ENCODE measurements at places on chromosomes 3 and 15.

DNA sequence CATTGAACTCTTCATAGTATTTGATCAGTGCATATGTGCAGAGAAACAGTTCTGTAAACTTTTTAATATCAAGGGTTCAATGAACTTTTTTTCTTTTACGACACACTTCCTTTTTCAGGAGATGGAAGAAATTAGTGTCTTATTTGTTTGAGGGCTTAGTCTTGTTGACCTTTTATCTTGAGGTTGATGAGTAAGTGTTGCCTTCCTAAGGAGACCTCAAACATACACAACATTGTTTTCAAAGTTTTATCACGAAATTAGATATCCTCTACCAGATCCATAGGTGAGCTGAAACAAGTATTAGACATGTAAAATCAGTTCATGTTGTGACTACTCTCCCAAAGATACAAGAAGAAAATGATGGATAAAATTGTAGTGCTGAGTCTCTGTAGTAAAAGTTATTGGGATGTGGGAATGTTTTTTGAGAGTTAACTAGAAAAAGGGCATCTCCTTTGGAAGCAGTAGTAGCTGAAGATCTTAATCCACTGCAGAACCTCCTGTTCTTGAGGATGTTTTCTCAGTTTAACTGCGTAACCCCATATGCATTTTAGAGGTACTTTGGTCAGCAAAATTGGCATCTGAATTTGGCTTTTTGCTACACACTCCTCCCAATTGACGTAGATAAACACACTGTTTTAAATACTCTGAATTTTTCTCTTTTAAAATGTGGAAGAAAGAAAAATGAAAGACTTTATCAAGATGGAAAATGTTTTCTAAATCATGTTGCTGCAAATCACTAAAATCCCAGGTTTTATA lies 116.8 kb downstream of the GALK2 start:
- no peak for DNase-seq

- DNase-seq = no peak
Observed at GRCh38 chr15:81282911-81283310, 41.0 kb downstream of the STARD5 start.

- no peak for DNase-seq
Observed at GRCh38 chr15:31260646-31261265, 65.9 kb upstream of the KLF13 start.

DNA sequence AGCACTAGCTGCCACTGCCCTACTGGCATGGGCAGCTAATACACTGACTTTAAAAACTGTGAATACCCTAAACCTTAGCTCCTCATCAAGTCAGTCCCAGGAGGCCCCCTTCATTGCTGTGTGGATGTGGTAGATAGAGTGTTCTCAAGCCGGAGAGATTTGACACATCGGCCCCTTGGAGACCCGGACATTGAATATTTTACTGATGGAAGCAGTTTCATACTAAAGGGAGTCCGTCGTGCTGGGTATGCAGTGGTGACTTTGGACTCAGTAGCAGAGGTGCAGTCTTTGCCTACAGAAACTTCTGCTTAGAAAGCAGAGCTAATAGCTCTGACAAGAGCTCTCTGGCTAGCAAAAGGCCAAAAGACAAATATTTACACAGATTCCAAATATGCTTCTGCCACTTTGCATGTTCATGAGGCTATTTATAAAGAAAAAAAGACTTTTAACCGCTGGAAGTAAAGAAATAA lies 17.5 kb downstream of the CCR4 start:
- no peak for DNase-seq

DNA sequence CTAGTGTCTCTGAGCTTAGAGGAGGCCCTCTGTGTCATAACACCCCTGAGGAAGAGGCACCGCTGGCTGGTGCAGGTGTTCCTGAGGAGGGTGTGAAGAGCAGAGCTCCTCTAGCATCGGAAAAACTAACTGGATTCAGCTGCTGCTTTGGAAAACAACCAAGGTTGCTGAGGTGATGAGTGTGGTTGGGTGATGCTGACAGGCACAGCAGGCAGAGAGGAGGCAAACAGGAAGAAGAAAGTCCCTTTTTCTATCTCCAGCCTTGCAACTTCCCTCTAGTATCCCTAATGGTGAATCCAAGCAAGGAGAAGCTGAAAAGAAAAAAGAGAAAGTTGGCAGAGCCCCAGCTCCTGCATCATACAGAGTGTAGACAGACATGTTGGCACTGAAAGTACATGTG lies 3.8 kb upstream of the OR4F15 start:
- no peak for DNase-seq

All from thoracic aorta (tissue), 2 donors.